ENCODE measurements at places on chromosomes 5 and 9. TPM values are rescaled to one million over a fixed set of nuclear protein-coding genes. Genes with fewer than 3 reads are reported as not detected.

The GABRA6 gene
- not detected for total RNA-seq

The DTWD2 gene
- 12.4 TPM for total RNA-seq

The UGT3A1 gene
- total RNA-seq = not detected

The C7 gene
- 59.9 TPM for total RNA-seq

The DMAC1 gene
- total RNA-seq = 58.7 TPM

The OBP2B gene
- not detected for total RNA-seq
